ENCODE measurements at places on chromosomes 7 and 10.

GRCh38 chr10:55410415-55410885 lies 609.4 kb upstream of the PCDH15 start:
- peak; percentile 78 for DNase-seq

DNA sequence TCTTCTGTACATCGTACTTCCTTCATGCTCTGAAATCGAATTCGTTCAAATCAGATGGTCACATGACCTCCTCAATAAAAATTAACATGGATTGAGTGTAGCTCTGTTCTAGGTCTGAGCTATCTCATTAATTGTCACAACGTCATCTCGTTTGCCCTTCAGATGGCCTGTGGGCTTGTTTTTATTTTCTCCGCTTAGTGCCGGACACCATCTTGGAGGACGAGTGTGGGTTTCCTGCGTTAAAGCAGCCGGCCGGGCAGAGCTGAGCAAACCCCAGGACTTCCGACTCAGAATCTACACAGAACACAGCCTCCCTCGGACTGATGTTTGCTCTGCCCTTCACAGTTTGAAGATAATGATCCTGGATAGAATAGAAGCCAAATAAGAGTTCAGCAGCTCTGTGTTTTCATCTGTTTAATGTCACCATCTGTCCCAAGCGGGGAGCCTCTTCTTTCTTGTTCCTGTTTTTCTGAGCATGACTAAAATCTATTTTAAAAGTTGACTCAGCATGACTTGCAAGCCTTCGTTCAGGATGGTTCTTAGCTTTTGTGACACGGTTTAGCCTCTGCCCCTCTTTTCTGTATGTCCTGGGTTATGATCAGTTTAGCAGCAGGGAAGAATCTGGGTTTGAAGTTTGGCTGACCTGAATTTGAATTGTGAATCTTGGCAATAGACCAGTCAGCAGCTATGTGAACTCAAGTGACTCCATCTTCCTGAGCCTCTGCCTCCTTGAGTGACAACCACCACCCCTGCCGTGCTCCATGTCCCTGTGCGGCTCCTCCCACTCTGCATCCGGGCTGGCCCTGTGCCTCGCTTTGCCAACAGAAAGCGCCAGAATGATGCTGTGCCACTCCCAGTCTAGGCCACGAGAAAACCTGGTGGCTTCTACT lies 30.6 kb upstream of the GALNTL5 start:
- DNase-seq: no peak

GRCh38 chr7:107147464-107148393 lies 21.1 kb upstream of the HBP1 start:
- DNase-seq: peak; percentile 26

DNA sequence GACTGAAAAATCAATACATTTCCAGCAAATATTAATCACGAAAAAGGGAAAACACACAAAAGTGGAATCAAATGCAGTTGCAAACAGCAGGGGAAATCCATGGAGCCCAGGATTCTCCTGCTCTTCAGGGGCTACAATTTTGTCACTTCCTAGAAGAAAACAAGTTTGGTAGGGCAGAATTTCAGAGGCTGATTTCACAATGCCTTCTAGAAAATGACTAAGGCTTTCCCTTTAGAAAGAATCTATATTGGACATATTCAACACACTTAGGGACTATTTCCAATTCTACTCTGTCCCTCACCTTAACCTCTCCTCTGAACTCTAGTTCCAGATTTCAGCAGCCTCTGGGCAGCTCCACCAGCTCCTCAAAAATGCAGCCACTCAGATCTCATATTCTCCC lies 111.3 kb downstream of the HECTD2 start:
- DNase-seq: no peak

DNA sequence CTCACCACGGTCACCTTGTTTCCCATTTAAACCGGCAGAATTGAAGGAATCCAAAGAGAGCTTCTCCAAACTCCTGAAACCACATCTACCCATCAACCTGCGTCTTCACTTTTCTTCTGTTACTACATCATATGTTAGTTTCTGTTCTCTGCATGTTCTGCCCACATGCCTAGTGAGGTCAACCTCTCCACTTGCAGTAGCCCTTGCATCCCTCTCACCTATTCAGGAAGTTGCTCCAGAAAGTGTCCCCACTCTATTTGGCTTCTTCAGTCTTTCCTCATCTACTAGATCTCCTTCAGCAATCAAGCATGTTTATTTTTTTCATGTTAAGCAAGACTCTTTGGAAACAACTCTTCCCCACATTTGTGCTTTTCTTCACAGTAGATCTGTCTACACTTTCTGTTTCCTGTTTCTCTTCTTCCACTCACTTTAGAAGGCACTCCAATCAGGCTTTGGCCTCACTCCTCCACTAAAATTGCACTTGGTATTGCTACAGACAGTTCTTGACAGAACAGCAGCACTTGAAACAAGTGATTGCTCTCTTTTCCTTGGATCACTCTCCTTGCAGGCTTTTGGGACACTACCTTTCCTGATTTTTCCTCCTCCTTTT lies 7.5 kb downstream of the SAMD9L start:
- no peak for DNase-seq

- no peak for DNase-seq
Measured at GRCh38 chr10:132849546-132850031, 63.6 kb upstream of the NKX6-2 start.

DNA sequence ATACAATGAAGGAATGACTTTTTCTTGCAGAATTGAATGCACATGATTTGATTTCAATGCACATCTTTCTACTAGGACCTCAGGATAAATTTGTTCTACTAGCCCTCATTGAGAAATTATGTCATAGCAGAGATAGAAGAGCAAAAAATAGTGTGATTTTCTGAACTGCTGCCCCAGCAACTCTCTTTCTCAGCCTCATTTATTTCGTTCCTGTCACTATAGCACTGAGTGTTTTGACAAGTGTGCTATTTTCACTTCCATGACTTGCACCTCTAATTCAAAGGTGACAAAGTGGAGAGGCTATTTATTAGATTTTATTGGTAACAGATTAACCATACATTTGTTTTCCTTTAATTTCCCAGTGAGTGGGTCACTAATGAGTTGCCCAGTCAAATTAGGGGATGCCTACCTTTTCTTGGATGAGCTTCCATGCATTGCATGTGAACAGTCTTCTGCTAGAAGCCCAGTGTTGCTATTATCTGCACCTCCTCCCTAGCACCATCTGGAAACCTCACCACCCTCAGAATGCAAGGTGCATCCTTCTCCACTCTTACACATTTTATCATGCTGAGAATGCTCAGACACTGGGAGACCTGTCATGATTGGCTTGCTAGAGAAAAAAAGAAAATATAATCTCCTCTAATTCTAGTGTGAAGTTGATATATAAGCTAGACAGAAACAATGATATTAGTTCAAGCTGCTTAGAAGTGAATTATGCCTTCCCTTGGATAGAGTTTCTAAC lies 119.6 kb upstream of the CTTNBP2 start:
- DNase-seq: no peak

DNA sequence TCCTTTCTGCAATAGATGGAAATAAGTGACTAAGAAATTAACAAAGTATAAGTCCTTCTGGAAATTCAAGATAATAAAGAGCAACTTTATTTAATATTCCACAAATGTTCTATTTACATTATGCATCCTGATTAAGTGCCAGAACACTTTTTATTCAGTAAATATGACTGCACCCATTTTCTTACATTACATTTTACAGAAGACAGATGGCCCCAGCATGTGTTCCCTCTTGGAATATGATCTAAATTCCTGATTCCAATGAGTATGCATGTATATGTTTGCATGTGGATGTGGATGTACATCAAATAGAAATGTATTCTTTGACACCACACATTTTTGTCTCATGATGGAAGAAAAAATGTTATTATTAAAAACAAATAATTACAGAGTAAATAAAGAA lies 628.7 kb upstream of the SEMA3D start:
- DNase-seq: no peak

DNA sequence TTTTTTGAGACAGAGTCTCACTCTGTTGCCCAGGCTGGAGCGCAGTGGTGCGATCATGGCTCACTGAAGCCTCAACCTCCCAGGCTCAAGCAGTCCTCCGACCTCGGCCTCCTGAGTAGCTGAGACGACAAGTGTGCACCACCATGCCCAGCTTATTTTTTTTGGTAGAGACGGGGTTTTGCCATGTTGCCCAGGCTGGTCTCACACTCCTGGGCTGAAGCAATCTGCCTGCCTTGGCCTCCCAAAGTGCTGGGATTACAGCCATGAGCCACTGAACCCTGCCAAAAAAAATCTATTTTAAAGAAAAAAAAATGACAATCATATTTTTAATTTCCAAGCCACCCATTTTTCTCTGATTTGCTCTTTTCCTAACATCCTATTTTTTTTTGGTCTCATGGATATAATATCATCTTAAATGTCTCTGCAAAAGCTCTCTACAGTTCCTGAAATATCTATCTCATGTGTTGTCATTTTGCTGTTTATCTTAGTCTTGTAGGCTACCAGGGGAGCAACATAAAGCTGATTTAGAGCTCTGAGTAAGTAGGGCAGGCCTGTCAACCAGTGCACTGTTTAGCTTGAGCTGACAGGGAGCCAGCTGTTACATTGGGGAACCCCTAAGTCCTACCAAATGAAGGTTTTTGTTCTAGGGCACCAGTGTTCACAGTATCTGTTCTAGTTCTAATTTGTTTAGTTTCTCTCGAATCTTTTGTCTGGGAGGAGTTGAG lies 29.9 kb upstream of the HBP1 start:
- no peak for DNase-seq

GRCh38 chr10:101008823-101009423 lies 9.3 kb downstream of the LZTS2 start:
- DNase-seq: no peak

DNA sequence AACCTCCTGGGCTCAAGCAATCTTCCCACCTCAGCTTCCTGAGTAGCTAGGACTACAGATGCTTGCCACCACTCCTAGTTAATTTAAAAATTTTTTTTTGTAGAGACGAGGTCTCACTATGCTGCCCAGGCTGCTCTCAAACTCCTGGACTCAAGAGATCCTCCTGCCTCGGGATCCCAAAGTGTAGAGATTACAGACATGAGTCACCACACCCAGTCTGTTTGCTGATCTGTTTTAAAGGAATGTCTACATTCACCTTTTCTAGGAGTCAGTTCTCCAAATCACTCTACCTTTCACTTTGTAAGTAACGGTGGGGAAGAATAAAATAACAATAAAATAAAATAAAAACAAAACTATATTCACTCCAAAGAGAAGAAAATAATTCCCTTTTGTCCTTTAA lies 86.6 kb upstream of the AGBL3 start:
- no peak for DNase-seq

DNA sequence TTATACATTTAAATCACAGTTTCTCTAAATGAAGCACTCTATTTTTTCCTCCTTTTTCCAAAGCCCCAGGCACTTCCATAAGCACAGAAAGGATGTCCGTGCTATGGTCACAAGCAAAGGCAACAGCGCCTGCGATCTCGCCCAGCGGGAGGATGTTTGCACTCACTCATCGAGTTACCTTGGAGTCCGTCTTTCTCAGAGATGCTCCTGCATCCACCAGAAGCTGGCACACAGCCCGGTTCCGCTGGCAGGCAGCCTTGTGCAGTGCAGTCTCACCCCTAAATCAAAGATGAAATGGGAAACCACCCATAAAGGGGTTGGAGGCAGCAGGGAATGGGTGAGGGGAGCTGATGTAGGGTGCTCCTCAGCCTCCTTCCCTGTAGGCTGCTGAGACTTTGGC lies 51.9 kb upstream of the PTN start:
- no peak for DNase-seq

GRCh38 chr10:122435212-122435827 lies 19.1 kb upstream of the ARMS2 start:
- DNase-seq: peak; percentile 77

GRCh38 chr7:1142051-1142635 lies 17.9 kb downstream of the ZFAND2A start:
- no peak for DNase-seq
